ENCODE measurements at places on chromosomes 1 and 21.

GRCh38 chr1:4171480-4172450 is 271.7 kb upstream of the C1orf174 start:
- no peak for DNase-seq

- peak; percentile 73 for DNase-seq
Observed at GRCh38 chr21:29235714-29236197, 63.0 kb upstream of the BACH1 start.

GRCh38 chr1:205916541-205916940 is 26.7 kb downstream of the SLC26A9 start:
- no peak for DNase-seq

GRCh38 chr1:154193821-154194220 is 1.9 kb upstream of the TPM3 start:
- no peak for DNase-seq

GRCh38 chr1:226945858-226946245 is 5.8 kb downstream of the COQ8A start:
- DNase-seq, result no peak

DNA sequence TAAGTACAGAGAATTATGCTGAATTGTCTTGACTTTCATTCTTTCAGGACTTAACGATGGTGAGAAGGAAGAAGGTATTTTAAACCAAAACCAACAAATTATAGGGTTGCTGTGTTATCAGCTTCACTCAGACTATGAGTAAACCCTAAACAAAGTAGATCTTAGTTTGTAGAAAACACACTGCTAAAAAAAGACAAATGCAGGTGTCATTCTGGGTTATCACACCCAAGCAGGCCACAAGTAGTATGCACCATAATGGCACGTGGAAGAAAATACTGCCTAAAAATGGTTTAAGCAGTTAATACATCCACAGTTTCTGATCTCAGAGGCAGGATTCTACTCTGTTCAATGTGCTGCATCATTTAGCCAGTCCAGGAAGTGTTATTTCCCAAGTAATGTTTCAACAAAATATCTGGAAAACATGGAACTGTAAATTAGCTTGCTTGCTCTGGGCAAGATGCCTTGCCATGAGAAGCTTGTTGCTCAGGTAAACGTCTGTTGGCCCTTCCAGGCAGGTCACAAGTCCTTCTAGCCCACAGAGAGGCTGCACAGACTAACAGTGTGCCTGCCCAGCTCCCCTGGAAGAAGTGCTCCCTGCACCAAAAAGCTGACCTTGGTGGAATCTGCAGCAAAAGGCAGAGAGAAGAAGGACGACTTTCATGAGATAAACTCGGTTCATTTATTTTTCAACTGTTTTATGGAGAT is 4.1 kb downstream of the DIPK1A start:
- DNase-seq, result peak; percentile 82

- DNase-seq, result no peak
Observed at GRCh38 chr1:15757575-15758342, 836 bp upstream of the FBLIM1 start.

- DNase-seq, result no peak
Observed at GRCh38 chr1:17423781-17424245, 15.7 kb downstream of the RCC2 start.

- peak; percentile 42 for DNase-seq
Observed at GRCh38 chr1:211476200-211476849, 15.6 kb downstream of the RD3 start.

- no peak for DNase-seq
Observed at GRCh38 chr1:38625939-38626338, 233.6 kb downstream of the RRAGC start.

DNA sequence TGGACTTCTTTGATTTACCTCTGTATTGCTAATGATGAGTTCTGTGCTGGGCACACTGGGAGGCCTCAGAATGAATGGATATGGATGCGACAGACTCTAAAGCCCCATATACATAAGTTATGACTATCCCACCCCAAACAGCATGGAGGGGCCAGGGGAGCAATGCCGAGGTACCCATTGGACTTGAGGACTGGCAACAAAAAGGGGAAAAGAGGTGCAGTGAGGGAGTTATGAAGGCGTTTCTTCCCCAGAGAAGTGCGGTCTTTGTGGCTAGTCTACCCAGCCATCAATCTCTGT is 15.2 kb upstream of the CDCA8 start:
- no peak for DNase-seq

DNA sequence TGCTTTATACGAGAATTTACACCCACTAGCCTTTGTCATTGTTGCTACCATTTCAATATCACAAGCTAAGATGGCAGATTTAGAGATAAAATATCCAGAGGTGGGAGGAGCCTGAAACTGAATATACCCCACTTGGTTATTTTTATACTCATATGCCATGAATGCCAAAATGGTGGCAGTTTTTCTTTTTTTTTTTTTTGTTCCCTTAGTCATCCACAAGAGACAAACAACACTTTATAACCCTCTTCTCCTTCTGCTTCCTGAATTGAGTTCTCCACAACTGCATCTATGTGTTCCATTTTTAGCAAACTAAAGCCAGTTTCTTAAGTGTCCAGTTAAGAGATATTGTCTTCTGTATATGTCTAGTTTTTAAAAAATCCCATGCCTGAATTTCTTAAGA is 558.4 kb downstream of the LMO4 start:
- no peak for DNase-seq

DNA sequence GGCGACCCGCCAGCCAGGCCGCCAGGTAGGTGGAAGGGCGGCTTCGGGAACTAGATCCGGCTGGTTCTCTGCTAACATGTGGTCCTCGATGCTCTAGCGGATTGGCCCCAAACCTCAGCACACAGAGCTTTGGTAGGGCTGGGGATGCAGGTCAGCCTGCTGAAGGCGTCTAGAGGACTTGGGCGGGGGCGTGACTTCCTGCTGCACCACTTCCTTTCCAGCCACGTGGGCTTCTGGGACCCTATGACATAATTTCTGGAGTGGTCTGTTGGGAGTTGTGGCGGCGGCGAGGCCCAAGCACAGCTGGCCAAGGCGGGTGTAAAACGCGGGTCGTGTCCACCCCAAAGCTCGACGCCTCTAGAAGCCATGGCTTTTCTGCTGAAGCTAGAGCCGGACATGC is 124.5 kb downstream of the ATF6 start:
- DNase-seq, result no peak

- DNase-seq, result no peak
Observed at GRCh38 chr1:82371844-82372498, 571.2 kb downstream of the ADGRL2 start.

DNA sequence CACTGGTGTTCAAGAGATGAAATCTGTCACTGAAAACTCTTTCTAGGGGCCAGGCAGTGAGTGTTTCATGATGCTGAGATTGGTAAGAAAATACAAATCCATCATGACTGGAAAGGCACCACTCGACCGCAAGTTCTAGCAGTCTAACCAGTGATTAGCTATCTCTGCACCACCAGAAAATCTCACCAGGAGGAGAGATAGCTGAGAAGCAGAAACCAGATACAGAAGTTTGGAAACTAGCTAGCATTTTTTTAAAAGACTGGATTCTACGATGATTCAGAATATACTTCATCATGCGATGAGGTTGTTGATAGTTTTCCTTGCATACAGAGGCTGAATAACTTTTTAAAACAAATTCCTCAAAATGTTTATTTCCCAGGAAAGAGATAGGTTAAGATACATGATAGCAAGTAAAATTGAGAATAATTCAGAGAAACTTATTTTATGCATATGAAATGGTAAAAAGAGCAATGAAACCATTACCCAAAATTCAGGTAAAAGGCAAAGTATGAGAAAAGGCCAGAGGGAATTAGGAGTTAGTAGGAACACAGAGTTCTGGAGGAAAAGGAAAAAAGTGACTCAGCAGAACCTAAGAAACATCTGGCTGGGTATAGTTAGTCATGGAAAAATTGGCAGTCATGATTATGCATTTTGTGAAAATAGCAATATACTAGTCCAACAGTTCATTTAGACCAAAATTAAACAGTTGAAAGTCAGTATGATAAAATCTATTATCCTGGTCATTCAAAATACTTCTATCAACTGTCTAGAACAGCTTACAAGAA is 3.3 kb upstream of the F3 start:
- no peak for DNase-seq

- DNase-seq, result no peak
Observed at GRCh38 chr1:84168783-84169182, 24.7 kb downstream of the PRKACB start.

- DNase-seq, result no peak
Observed at GRCh38 chr1:76613886-76614285, 253.4 kb upstream of the ST6GALNAC5 start.

GRCh38 chr1:12078575-12078937 is 15.5 kb downstream of the TNFRSF8 start:
- no peak for DNase-seq

- DNase-seq, result no peak
Observed at GRCh38 chr1:1536938-1537546, 3.4 kb downstream of the TMEM240 start.

DNA sequence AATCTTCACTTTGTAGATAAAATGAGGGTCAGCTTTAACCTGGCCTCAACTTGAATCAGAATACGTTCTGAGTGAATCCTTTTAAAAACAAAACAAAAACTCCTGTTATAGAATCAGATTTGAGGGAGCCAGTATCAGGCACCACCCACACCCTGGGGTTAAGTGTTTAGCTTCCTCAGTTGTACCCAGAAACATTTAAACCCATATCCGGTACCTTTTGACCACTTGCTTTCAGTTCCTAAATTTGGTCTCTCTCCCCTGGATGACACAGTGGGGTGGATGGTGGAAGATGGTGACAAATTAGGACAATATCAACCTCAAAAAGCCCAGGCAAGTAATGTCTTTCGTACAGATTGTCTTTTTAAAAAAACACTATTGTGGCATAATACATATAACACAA is 10.4 kb downstream of the KLHDC7A start:
- DNase-seq, result no peak

Measured in GM12864 (cell line).